ENCODE measurements at places on chromosomes 4 and X.

DNA sequence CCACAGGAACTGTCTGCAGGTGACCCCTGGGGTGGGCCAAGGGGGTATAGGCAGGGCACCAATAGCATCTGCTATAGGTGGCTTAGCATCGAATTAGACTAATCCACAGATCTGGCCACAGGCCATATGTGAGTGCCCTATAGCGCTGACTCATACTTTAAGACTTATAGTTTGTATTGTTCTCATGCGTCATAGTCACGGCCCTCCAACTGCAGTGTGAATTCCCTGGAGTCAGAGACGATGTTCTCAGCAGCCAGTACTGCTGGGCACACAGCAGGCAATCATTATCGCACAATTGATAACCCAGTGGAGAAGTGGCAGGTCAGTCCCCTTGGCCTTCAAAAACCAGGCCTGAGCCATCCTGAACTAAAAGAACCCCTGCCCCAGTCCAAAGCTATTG, 58.1 kb downstream of the ADGRG2 start:
- DNase-seq = no peak

GRCh38 chr4:25443851-25444250, 66.8 kb downstream of the ANAPC4 start:
- no peak for DNase-seq

DNA sequence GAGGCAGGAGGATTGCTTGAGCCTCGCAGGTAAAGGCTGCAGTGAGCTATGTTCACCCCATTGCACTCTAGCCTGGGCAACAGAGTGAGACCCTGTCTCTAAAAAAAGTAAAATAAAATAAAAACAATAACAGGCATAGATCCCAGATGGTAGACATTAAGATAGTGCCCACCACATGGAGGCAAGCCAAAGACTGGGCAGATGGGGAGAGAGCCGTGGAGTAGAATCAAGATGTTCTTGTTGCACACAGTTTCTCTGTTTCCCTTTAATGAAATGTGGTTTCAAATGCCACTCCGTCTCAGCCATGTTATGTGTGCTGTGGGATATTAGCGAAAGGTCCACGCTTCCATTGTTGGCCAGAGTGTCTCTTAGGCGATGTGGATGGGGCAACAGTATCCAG, 63.8 kb upstream of the TBL1X start:
- DNase-seq = no peak

- no peak for DNase-seq
Measured at GRCh38 chr4:179595671-179596410, 2153.6 kb upstream of the AGA start.

GRCh38 chr4:73258436-73258685, 237 bp downstream of the ANKRD17 start:
- no peak for DNase-seq

DNA sequence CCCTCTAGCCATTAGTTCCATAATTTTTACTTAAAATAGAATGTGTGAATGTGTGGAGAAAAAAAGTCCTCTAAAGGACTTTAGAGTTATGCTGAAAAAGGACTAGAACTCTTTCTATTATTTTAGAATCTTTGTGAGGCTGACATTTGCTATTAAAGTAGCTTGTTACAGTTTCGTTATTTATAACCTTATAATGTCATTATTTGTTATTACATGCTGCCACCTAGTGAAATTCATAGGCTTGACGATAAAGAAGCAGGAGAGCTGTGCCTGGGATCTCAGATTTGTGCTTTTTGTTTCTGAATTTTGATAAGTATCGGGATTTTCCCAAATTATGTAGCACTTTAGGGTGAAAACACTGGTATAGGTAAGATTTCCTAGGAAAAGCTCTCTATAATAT, 38.5 kb upstream of the TAPT1 start:
- no peak for DNase-seq

GRCh38 chr4:23741681-23742191, 148.1 kb downstream of the PPARGC1A start:
- no peak for DNase-seq

DNA sequence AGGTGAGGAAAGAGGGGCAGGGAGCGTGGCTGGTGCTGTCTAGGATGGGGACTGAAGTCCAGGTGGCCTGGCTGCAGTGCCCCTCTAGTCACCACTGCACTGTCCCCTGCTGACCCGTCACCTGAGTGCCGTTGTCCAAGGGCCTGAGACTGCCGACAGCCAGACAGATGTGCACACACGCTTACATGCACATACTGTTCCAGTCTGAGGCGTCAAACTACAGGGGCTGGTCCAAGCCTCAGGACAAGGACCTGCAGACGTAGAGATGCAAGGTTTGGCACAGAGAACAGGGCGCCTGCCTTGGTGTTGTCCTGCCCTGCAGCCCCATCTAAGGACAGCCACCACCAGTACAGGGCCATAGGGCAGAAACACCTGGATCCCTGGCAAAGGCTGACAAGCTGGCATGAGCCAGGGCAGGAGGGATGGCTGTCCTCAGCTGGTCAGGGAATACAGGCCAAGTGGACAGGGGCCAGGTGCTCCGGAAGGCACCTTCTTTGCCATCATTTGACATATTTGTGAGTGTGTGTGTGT, 1.7 kb downstream of the SLC2A9 start:
- DNase-seq = no peak

- no peak for DNase-seq
Measured at GRCh38 chrX:139734996-139735395, 27.0 kb upstream of the MCF2 start.

DNA sequence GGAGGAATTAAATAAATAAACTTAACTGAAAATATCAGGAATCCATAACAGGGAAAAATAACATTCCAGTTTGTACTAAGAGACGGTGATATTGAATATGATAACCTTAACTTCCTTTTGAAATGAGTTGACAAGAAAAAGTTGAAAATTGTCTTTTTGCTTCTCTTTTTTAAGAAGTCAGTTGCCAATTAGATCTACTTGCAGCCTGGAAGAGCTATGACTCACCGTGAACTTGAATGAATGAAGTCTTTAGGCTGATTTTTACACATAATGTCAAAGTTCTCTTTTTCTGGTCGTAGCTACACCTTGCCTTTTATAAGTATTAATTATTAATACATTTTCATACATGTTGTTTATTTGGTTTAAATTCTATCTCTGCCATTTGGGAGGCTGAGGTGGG, 94.4 kb upstream of the HPGD start:
- no peak for DNase-seq

- no peak for DNase-seq
Measured at GRCh38 chrX:86028681-86029080, 18.7 kb downstream of the CHM start.

DNA sequence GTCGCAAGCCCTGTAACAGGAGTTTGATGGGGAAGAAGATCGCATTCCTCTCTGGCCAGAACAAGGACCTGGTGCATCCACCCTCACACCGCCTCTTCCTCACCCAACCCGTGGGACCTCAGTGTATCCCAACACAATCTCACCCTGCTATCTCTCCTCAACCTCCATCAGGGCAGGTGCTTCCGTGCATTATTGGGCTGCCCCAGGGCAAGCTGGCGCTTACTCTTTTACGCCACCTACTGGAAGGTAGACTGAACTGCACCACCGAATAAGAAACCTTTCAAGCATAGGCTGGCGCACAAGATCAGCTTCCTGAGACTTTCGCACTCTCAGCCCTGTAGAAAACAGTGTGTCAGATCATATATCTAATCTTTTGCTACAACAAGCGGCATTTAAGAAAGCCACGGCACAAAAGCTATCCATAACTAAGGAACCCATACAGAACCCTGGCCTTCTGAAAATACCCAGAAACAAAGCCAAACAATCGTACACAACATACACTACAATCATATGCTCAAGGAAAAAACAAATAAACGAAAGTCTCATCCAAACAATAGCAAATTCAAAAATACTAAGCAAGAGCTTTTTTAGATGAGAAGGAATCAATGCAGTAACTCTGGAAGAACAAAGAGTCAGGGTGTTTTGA, 209.3 kb downstream of the UGT8 start:
- DNase-seq = peak; percentile 52

GRCh38 chrX:48507246-48507645, 1.5 kb upstream of the PORCN start:
- no peak for DNase-seq

- DNase-seq = no peak
Measured at GRCh38 chr4:181372014-181372413, 871.2 kb upstream of the TENM3 start.

DNA sequence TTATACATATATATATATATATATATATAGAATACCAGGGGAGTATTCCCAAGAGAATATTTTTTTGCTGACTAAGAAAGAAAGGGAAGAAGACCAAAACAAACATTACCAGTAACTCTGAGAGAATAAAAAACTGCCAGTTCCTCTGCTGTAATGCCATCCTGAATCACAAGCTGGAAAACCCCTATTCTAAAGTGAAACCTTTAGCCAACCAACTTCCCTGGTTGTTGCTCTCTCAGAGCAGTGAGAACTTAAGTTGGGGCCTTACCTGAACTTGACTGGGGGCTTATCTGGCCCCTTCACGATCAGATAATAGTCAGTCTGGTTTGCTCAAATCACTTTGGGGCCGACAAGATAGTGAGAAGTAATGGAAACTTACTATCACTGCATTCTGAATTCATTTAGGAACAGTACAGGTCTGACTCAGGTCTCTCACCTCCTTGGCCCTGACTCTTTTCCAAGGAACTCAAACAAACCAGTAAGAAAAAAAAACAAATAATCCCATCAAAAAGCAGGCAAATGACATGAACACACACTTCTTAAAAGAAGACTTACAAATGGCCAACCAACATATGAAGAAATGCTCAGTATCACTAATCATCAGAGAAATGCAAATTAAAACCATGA, 62.5 kb downstream of the CD40LG start:
- DNase-seq = no peak

DNA sequence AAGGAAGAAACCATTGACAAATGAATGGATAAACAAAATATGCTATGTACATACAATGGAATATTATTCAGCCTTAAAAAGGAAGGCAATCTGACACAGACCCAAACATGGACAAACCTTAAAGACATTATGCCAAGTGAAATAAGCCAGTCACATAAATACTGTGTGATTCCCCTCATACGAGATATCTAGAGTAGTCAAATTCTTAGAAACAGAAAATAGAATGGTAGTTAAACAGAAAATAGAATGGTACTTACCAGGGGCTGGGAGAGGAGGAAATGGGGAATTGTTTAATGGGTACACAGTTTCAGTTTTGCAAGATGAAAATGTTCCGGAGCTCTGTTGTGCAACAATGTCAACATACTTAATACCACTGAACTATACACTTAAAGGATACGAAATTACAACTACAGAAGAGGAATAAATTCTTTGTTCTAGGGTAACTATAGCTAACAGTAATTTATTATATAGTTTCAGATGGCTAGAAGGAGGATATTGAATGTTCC, 47.8 kb upstream of the DUSP21 start:
- no peak for DNase-seq

DNA sequence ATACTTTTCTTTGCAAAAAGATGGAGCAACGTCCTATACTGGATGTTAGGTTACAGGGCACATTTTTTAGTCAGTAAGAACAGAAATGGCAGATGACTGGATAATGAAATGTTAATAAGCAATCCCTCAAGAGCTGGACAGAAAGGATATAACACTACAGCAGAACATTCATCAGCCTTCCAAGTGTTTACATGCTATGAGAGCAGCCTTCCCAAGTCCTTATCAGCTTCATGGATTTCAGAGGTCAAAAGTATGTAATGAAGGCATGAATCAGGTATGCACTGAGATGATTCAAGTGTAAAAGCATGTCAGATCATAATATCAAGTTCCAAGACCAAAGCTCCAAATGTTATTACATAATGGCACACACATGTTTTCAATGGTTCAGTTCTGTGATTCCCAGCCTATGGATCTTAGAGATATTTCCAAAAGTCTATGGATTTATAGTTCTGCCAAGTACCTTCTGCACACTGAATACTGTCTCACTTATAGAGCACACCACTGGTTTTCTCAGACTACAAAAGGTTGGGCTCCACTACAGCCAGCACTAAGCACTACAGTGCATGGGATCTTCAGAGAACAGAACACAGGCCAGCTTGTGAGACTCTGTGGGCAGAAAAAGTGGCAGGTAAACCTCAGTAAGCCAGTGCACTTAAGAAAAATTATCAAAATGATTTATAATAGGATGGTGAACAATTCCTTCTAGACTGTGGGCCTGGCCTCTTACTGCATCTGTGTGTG, 49.2 kb downstream of the GPC4 start:
- DNase-seq = no peak

DNA sequence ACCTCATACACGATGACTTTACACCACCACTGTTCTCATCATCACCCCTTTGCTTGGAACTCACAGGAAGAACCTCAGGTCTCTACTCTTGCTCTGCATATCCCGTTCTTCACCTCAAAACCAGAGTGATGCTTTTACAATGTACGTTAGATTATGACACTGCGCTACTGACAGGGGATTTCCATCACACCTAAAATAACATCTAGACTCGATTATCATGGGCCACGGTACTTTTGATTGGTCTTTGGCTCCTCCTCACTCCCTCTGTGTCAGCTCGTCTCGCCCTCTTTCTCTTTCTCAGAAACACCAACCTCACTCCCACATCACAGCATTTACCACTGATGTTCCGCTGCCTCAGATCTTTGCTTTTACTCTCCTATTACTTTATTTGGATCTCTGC, 172.4 kb downstream of the TLL1 start:
- DNase-seq = no peak

- DNase-seq = no peak
Measured at GRCh38 chr4:81747242-81747930, 275.7 kb upstream of the RASGEF1B start.

- no peak for DNase-seq
Measured at GRCh38 chrX:106802063-106802387, 448 bp upstream of the TBC1D8B start.

GRCh38 chrX:145816601-145817315, 871 bp upstream of the SLITRK2 start:
- no peak for DNase-seq

GRCh38 chrX:373641-374471, 12.9 kb downstream of the PPP2R3B start:
- DNase-seq = peak; percentile 39

DNA sequence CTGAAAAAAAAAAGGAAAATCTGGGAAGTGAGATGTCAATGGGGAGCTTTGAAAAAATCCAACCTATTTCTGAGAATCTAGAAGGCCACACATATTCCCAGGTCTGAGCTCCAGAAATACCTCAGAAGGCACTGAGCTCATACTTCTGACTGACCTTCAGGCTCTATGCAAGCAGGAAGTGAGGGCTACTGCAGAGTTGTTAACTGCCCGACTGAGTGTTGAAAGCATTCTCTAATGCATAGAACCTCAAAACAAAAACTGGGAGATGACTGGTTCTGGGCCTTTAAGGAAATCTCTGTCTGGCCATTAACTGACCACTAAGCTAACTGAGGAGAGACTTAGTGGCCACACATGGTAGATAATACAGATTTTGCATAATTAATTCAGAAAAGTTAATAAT, 7.6 kb upstream of the SPON2 start:
- DNase-seq = no peak

GRCh38 chr4:125397226-125397625, 82.5 kb downstream of the FAT4 start:
- DNase-seq = no peak

DNA sequence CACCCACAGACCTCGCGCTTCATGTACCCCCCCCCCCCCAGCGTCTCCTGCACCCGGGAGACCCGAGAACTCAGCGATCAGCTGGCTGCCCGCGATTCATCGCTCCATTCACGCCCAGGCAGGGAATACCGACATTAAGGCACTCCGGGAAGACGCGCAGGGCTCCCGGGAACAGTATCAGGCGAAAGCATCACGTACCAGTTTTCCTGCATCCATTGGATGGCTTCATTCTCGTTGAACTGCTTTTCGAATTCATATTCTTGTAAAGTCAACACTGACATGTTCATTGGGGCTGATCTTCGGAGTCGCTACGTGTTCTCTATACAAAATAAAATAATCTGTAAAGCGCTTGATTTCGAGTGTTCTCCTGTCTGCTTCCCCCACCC, 373 bp downstream of the ELOVL6 start:
- no peak for DNase-seq

- DNase-seq = no peak
Measured at GRCh38 chrX:22196149-22196548, 76.6 kb upstream of the CBLL2 start.

Measured in activated CD8-positive, alpha-beta T cell treated with anti-CD3 and anti-CD28 coated beads, Interleukin-2, amount 10 ng/mL, durations not matched to agents 7 days and 5 days (primary cell).